Activated CD4-positive, alpha-beta memory T cell treated with anti-CD3 and anti-CD28 coated beads for 36 hours (primary cell): ENCODE measurements at places on chromosomes 2 and 18.

GRCh38 chr18:61735564-61736102 lies 157.2 kb downstream of the RNF152 start:
- DNase-seq: no peak

- DNase-seq: no peak
These were observed 263.9 kb downstream of the FIGN start for GRCh38 chr2:163471947-163472346.

GRCh38 chr2:168948621-168949212 lies 47.6 kb downstream of the G6PC2 start:
- peak; percentile 10 for DNase-seq

DNA sequence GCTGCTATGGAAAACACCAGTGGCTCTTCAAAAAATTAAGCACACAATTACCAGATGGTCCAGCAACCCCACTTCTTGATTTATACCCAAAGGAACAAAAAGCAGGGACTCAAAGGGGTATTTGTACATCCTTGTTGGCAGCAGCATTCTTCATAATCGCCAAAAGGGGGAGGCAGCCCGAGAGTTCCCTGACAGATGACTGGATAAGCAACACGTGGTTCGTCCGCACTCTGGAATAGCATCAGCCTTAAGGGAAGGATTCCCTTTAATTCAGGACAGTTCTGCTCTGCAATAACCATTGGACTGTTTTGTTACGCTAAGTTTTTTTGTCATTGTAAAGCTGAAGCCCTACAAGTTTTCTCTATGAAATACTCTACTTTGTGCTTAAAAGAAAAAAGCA lies 76.7 kb upstream of the TWIST2 start:
- DNase-seq: no peak

DNA sequence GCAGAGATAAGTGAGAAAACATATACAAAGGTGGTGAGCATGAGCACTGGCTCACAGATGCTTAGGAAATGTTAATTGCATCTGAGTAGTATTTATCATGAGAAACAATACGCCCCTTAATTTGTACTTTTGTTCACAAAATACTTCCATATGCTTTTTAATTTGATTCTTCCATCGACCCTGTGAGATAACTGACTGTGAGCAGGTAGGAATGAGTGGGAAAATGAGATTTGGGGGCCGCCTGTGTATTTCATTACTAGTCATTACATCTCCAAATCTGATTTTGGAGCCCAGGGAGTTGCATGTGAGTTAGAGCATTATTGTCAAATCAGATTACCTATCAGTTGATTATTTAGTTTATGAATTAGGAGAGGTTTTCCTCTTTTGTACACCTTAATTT lies 36.7 kb upstream of the NPC1 start:
- no peak for DNase-seq

DNA sequence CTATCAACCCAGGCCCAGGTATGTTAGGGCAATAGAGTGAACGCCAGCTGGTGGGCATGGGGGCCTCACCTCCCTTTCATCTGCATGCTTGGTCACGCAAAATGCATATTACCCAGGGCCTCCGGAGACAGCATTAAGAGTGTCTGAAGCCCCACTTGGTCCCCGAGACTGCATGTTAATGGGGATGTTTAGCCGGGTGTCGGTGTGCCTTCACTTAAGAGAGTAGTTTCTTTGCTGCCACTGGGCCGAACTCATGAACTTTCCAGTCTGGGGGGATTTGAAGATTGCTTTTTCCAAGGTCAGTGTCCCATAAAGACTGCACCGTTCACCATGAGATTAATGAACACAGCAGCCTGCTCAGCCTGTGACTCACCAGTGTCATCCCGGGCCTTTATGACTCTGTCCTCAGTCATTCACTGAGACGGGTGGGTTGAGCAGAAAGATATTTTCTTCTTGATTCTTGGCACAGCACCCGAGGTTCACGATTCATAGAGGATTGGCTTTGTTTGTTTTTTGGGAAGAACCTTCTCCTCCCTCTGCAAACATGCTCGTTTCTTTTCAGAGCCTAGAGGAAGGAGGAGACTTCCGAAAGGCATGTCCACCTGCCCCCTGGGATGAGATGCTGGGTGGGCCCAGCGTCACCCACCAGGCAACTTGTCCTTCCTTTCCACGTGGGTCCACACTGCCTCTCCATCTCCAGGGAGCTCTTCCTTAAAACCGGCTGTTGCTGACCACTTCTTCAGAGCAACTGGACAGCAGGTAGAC lies 199.1 kb downstream of the GLI2 start:
- DNase-seq: no peak

DNA sequence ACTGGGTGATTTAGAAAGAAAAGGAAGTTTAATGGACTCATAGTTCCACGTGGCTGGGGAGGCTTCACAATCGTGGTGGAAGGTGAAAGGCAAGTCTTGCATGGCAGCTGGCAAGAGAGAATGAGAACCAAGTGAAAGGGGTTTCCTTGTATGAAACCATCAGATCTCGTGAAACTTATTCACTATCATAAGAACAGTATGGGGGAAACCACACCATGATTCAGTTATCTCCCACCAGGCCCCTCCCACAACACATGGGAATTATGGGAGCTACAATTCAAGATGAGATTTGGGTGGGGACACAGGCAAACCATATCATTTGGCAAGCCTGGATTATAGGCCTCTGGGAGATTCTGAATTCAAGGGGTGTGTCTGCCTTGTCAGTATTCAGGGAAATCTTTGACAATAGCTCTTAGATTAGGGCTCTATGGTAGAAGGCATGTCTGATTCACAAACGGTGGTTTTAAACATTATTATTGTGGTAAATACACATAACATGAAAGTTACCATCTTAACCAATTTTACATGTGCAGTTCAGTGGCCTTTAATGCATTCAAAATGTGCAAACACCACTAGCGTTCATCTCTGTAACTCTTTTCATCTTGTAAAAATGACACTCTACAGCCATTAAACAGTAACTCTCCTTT lies 15.3 kb upstream of the PLB1 start:
- peak; percentile 41 for DNase-seq

- no peak for DNase-seq
These were observed 165.8 kb downstream of the FMNL2 start for GRCh38 chr2:152500772-152501171.

GRCh38 chr2:156456616-156457015 lies 20.4 kb downstream of the GPD2 start:
- DNase-seq: no peak

- no peak for DNase-seq
These were observed 50.0 kb downstream of the GPD2 start for GRCh38 chr2:156486147-156486546.

DNA sequence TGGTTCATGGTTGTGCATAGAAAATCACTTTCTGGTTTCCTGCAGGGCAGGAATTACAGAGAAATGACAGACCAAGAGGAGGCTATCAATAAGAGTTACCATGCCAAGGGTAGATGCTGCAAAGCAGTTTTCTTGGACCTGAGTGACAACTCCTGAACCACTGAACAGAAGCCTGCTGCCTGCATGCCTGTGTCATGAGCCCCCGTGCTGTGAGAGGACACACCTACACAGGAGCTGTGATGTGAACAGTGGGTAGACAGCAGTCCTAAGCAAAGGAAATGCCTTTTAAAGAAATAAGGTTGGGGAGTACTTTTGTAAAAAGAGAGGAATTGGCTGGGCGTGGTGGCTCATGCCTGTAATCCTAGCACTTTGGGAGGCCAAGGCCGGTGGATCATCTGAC lies 54.2 kb upstream of the CREB1 start:
- no peak for DNase-seq

- DNase-seq: no peak
These were observed 53.8 kb downstream of the LRPPRC start for GRCh38 chr2:43941966-43942365.

- no peak for DNase-seq
These were observed 476.4 kb upstream of the SPHKAP start for GRCh38 chr2:228657807-228658402.

DNA sequence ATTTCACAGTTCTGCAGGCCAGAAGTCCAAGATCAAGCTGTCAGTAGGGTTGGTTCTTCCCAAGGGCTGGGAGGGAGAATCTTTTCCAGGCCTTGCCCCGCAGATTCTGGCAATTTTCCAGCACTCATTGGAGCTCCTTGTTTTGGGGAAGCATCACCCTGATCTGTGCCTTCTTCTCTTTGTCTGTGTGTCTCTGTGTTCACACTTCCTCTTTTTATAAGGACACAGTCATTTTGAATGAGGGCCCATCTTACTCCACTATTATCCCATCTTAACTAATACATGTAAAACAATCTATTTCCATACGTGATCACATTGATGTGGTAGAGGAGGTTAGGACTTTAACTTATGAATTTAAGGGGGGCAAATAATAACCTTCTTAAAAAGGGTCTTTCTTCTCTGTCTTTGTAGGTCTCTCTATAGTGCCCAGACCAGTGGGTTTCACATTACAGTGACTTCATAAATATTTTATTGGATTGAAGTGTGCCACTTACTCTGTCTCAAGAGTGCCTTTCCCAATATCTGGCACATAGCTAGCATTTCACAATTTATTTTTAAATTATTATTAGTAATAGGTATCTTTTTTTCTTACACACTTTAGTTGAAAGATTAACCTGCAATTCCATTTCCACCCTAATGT lies 68.9 kb upstream of the CBLN2 start:
- DNase-seq: no peak

GRCh38 chr18:7000484-7001096 lies 117.0 kb downstream of the LAMA1 start:
- no peak for DNase-seq

DNA sequence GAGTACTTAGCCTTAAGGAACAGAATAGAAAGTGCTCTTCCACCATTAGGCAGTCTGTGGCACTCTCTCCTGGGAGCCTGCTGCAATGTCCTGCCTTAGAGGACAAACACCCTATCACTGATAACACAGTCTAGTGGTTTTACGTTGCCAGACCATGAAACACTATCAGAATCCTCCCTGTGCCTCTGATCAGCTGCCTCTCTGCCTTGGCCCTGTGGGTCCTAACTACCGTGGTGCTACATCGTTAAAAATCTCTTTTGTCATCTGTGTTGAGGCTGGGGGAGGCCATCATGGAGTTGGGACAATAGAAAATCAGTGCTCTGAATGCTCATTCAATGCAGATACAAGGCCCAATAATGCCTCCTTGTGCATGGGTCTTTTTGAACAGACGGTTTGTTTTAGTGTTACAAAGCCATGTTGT lies 11.9 kb upstream of the APCDD1 start:
- no peak for DNase-seq

GRCh38 chr18:46502444-46502843 lies 154.6 kb downstream of the LOXHD1 start:
- peak; percentile 19 for DNase-seq

GRCh38 chr2:69493268-69493667 lies 56.0 kb upstream of the NFU1 start:
- no peak for DNase-seq

GRCh38 chr18:63683152-63683551 lies 19.6 kb upstream of the SERPINB11 start:
- DNase-seq: no peak

GRCh38 chr18:22558945-22559385 lies 141.2 kb upstream of the CTAGE1 start:
- DNase-seq: no peak

DNA sequence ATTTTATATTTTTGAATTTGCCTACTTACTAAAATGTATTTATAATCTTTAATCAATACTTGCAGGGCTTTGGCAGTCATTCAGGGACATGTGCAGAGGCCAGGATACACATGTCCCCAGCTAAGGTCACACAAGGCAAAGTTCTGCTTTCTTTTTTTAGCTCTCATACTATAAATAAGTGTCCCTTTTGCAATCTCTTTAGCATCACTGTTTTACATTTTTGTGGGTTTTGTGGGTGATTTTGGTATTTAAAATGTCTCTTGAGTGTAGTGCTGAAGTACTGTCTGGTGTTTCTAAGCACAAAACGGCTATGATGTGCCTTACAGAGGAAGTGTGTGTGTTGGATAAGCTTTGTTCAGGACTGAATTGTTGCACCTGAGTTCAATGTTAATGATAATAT lies 309.0 kb upstream of the GULP1 start:
- no peak for DNase-seq

- DNase-seq: no peak
These were observed 157.6 kb upstream of the NDUFV2 start for GRCh38 chr18:8944871-8945245.

DNA sequence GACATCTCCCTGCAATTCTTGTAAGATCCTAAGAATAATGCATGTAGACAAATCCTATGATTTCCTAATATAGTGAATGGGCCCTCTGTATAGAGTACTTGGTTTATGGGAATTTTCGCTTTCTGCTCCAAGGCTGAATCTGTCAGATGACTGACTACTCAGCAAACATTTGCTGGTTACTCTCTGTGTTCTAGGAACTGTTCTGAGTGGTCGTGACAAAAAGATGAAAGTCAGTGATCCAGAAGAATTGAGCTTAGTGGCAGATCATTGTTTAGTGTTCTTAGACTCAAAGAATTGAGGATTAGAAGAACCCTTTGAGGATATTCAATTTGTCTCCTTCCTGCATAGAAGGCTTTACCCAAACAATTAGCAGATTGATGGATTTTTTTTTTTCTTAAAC lies 10.0 kb downstream of the XRCC5 start:
- DNase-seq: no peak

DNA sequence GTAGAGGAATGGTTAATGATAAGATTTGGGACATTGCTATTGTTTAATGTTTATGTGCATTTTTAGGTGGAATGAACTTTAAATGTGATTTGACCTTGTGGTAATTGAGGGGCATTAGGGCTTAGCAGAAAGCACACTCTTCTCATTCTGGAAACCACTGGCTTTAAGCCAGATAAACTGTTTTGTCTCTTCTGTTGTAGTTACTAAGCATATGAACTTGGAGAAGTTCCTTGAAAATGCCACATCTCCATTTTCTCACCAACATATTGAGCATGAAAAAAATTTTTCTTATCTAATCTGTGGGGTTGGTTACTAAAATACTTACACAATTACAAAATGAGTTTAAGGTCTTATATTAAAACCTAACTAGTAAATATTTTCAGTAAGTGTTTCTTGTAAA lies 70.8 kb upstream of the FSHR start:
- no peak for DNase-seq

GRCh38 chr2:70941701-70942100 lies 6.0 kb downstream of the ATP6V1B1 start:
- no peak for DNase-seq

GRCh38 chr2:163135256-163135655 lies 296.7 kb upstream of the KCNH7 start:
- no peak for DNase-seq

DNA sequence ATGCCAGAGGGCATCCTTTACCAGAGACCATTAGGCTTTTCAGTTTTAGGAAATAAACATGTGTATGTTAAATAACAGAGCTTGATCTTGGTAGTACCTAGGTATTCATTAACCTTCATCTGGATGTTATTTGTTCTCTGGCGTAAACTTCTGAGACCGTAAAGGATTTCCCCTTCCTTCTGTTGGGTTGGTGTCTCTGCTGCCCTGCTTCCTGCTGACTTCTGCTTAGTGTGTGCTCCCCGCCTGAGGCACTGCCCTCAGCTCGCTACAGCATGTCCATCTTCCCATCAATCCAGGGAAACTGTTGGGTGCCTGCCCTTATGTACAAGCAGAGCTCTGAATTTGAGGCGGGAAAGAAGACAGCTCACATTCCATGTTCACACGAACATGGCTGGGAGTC lies 177.9 kb downstream of the TPGS2 start:
- DNase-seq: no peak

- no peak for DNase-seq
These were observed 705.6 kb upstream of the ID2 start for GRCh38 chr2:7976206-7976605.

GRCh38 chr2:208671284-208671683 lies 264.7 kb downstream of the PTH2R start:
- no peak for DNase-seq
